NCI-H187 treated with DMSO at 0.1 percent for 48 hours (cell line): ENCODE measurements at places on chromosomes 4 and X.

DNA sequence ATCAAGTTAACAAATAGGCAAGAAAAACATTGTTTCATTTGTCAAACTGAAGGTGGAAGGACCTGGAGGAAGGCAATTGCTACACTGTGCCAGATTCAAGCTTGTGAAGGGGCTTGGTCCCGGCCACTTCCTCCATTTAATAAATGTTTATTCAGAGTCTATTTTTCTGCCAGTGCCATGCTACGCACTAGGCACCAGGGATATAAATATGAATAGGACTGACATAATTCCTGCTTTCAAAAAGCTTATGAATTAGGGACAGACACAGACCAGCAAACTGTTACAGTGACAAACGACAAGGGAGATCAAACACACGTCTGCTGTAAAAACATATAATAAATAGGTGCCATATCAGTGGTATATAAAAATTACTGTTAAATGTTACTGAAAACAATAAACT lies 571 bp downstream of the TLR6 start:
- DNase-seq, result no peak

DNA sequence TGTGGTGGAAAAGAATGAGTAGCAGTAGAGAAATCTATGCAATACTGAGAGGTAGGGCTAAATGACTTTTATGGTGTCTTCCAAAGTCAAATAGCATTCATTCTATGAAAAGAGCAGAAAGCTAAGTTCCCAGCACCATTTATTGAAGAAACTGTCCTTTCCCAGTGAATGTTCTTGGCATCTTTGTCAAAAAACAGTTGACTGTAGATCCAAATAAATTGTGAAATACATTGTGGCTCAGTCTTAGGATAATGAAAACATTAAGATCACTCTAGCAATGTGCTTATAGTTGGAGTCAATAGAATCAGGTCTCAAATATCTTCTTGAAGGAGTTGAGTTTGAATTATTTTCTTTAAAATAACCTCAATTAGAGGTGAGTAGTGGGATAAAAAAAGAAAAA lies 19.4 kb downstream of the AREG start:
- no peak for DNase-seq

DNA sequence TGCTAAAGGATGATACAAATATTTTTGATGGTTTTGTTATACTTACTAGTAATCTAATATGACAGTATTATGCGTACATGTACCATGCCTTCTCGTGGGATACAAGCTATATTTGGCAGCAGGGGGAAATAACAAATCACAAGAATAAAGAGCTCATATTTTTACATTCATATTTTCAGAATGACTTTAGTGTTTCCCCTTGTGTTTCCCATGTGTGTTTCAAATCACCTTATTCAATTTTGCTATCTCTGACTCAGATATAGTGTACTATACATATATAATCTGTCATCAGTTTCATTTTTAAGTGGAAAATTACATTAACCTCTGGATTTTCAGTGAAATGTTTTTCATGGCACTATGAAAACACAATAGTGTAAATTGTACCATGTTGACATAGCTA lies 146.8 kb downstream of the RPA4 start:
- DNase-seq, result no peak

DNA sequence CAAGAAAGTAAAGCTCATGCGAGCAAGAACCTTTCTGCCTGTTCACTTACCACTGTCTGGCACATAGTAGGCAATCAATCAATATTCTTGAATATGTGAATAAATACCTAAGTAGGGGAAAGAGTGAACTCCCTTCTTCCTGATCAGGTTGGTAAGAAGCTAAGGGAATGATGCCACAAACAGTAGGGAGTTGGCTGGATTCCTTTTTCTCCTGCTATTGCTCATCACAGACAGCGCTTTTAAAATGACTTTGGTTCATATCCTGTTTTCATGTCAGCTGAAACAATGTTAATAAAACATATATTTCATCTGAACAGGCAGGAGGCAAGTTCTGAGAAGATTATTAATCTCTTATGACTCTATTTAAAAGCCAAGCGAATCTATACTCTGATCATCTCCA lies 99.2 kb downstream of the NSUN7 start:
- no peak for DNase-seq

DNA sequence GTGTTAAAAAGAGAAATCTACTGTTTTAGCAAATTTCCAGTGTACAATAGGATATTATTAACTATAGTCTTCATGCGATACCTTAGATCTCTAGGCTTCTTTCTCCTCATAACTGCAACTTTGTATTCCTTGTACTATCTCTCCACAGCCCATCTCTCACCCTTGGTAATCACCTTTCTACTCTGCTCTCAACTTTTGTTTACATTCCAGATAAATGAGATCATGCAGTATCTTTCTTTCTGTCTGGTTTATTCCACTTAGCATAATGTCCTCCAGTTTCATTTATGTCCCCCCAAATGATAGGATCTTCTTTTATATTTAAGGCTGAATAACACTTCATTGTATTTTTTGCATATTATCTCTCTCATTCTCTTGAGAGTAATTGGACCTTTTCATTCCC lies 165.5 kb downstream of the HS3ST1 start:
- DNase-seq, result no peak

GRCh38 chr4:119795986-119796578 lies 167.5 kb upstream of the PDE5A start:
- DNase-seq, result no peak

DNA sequence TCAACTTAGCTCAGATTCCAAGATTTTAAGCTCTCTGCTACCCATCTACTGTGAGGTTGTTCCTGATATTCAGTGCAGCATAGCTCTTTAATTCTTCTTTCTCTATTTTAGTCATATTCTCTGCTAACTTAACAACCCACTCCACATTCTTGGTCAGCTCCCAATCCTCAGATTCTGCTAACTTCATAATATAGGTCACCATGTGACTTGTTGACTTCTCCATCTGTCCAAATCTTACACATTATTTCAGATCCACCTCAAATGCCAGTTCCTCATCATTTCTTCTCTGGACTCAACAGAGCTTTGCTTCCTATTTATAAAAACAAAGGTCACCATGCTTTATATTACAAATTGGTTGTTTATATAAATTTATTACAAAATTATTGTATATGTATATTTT lies 29.3 kb upstream of the RXFP1 start:
- DNase-seq, result no peak

DNA sequence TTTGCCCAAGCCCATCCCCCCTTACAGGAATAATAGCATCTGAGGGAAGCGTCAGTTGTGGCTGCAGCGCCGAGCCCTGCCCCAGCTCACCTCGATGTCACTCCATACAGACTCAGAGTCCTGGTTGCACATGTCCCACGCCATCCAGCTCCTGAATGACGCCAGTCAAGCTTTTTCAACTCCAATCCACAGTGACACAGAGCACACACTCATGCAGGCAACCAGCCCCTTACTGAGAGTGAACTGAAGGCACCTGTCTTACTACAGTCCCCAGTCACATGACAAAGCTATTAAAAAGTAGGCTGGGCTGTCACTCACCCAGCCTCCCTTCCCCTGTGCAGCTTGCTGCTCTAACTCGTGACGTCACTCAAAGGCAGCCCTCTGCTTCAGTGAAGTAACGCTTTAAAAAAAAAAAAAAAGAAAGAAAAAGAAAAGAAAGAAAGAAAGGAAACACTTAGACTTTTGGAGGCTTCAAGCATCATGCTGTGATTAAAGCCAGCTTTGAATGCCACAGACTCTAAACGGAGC lies at the start of gene PPARGC1A:
Gene PPARGC1A (minus strand): TSS at position 234 of the 528 bp plus-strand sequence. CDS start 90 bp downstream, at position 144.
- DNase-seq, result peak; percentile 91

DNA sequence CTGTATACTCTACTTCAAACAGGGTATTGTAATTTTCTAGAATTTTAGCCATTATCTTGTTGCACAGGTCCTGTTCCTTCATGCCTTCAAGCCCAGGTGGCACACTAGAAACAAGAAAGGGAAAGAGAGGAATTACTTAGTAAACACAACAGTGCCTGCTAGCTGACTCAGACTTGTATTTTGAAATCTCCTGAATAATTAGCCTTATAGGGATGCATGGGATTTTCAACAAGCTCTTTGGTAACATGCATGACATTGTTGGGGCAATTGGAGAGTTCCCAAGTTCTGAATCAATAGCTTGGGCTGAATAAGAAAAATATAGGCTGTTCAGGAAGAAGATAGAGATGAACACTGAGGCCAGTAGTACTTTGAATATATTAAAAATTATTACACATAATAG lies 118.8 kb downstream of the FAM13A start:
- no peak for DNase-seq

DNA sequence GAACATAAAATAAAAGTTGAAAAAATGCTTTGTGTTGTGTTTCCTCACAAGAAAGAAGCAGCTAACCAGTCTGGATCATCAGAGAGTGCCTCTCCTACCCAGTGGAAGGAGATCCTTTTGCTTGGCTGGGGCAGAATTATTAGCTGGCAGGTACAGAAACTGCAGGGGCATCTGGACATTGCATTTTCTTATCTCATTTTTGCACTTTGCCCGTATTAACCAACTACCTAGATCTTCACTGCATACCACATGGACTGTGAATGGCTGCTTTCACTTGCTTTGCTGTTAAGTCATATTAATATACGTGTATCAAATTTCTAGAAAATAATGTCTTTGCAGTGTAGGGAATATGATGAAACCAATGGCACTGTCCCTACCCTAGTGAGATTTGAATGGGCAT lies 52.9 kb upstream of the PDGFRA start:
- DNase-seq, result no peak

- no peak for DNase-seq
Observed at GRCh38 chrX:16638533-16638932, 11.4 kb upstream of the S100G start.

GRCh38 chrX:51281758-51282318 lies 50.8 kb upstream of the NUDT10 start:
- DNase-seq, result no peak

GRCh38 chr4:141955696-141956095 lies 319.3 kb downstream of the IL15 start:
- no peak for DNase-seq

- DNase-seq, result no peak
Observed at GRCh38 chrX:15607067-15607466, 6.3 kb upstream of the ACE2 start.

DNA sequence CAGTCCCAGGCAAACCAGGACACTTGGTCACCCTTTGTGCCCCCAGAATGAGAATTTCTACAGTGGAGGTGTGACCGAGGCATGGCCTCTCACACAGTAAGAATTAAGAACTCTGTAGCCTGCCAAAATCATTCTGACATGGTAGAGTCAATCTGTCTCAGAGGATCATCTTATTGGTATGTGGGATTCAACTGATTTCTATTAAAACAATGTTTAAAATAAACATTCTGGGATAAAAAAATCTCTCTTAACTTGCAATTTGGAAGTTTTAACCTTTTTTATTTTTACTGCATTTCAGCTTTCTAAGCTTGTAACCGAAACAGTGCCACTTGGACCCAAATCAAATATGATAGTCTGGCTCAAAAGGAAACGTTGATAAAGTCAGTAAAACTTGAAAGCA lies 165.4 kb upstream of the LDB2 start:
- DNase-seq, result no peak

DNA sequence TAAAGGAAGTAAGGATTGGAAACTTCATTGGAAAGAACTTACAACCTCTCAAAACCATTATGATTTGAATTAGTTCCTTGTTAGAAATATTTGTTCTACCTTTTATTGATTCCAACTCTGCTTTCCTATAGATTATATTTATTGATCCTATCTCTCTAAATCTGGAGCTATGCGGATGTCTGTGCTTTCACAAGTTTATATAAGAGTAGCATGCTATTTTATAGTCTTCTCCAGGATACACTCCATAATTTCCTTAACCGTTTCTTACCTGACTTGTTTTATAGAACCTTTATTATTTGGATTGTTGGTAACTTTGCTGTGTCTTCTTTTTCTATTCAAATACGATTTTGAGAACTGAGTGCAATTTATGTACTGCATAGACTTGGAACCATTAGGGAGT lies 668.1 kb downstream of the RAPGEF2 start:
- DNase-seq, result no peak

DNA sequence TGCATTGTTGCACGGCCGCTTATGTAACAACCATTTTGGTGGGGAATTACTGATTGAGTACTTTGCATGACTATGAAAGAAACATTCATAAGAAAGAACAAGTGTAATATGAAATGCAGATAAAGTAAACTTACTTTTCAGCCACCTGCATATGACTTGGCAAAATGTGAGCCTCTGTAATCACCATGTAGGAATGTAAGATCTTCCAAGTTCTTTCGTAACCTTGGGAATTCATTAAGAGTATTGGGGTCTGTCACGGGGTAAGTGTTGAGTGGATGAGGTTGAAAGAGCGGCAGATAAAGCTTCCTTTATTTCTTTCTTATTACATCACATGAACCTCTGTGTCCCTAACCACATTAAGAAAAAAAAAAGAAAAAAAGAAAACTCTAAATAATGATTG lies 348.5 kb upstream of the NR3C2 start:
- DNase-seq, result no peak

DNA sequence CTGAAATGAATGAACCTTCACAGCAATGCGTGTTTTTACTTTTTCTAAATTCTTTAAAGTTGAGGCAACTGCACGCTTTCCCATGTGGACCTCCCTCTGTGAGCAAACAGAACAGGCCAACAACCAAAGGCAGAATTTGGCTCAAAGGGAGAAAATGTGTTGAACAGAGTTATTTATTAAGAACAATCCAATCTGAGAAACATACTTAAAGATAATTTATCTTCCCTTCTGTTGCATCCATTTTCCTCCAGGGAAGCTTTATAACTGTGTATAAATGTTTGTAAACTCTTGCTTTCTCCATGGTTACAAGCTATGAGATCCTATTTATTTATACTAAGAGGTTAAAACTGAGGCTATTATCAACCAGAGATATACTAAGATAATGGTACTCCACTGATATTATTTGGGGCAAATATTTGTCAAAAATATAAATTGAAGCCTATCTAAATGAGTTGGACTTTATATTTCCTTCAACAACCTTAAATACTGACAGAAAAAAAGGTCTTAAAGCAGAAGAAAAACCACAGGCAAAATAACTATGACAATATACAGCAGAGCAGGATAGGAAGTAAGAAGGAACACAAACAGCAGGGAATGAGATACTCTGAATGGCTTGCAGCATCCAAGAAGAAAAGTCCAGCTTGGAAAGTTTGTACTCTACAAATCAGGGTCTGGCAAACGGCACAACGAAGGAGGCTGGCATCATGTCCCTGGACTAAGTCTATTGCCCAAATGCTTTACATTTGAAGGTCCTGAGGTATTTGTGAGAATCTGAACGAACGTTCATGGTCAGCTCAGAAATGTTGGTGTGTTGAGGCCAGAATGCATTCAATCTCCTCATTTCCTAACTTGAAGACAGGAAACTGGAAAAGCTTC lies 663.2 kb upstream of the INTU start:
- no peak for DNase-seq
